CD4-positive, alpha-beta T cell treated with Interleukin-4 for 1 hour (primary cell): ENCODE measurements at places on chromosomes 16 and 17.
A peak's percentile ranks its signal among the peaks of the same experiment; 100 is the strongest.

DNA sequence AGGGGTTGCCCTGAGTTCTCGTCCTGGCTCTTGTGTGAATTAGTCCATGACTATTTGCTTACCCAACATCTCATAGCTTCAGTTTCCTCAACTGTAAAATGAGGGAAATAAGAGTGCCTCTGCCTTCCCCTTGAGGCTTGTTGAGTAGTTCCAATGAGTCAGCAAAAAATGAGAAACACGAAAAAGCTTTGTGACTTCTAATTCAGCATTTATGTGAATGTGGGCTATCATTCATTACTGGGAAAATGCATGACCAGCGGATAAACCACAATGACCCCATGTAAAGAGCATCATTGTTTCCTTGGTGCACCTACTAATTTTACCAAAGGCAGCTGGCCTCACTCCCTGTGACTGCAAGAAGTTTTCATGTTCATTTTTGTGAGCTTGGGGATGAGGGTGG, 374.6 kb upstream of the HSBP1 start:
- DNase-seq, result no peak

GRCh38 chr17:9230346-9230745, 209.0 kb downstream of the NTN1 start:
- DNase-seq, result no peak

GRCh38 chr17:42969001-42969581, 4.8 kb upstream of the AARSD1 start:
- DNase-seq, result no peak

GRCh38 chr17:72466199-72466598, 345.4 kb downstream of the SOX9 start:
- DNase-seq, result no peak

DNA sequence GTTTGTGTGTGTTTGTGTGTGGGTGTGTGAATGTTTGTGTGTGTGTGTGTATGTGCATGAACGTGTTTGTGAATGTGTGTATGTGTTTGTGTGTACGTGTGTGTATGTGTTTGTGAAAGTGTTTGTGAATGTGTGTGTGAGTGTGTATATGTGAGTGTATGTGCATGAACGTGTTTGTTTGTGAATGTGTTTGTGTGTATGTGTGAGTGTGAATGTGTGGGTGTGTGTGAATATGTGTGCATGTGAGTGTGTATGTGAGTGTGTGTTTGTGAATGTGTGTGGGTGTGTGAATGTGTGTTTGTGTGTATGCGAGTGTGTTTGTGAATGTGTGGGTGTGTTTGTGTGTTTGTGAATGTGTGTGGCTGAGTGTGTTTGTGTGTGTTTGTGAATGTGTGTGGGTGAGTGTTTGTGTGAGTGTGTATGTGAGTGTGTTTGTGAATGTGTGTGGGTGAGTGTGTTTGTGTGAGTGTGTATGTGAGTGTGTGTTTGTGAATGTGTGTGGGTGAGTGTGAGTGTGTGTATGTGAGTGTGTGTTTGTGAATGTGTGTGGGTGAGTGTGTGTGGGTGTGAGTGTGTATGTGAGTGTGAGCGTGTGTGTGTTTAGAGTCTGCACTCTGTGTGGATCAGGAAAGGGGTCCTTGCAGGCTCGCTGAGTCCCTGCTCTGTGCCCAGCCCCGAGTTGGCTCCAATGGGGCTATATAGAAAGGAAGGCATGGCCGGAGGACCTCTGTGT, 890 bp upstream of the CD300A start:
- no peak for DNase-seq

- DNase-seq, result no peak
These were observed 929.8 kb downstream of the KCNJ2 start for GRCh38 chr17:71099003-71099714.

- peak; percentile 78 for DNase-seq
These were observed 1.2 kb downstream of the GPR142 start for GRCh38 chr17:74368341-74369081.

- no peak for DNase-seq
These were observed 8.5 kb downstream of the KRTAP1-5 start for GRCh38 chr17:41018541-41018940.

DNA sequence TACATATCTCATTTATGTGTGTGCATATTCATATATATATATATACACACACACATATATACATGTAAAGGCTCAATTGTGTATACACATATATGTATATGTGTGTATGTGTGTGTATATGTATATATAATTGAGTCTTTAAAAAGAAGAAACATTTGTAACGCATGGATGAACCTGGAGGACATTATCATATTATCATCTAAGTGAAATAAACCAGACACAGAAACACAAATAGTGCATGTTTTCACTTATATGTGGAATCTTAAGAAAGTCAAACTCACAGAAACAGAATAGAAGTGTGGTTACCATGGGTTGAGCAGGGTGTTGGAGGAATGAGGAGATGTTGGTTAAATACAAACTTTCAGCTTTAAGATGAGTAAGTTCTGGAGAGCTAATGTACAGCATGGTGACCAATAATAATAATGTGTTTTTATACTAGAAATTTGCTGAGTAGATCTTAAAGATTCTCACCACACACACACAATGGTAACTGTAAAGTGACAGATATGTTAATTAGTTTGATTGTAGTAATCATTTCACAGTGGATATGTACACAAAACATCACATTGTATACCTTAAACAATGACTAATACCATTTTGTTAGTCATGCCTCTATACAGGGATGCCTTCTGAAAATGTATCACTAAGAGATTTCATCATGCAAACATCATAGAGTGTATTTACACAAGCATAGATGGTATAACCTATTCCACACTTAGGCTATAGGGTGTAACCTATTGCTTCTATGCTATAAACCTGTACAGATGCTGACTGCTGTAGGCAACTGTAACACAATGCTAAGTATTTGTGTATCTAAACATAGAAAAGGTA, 132.6 kb upstream of the CACNG5 start:
- DNase-seq, result no peak

DNA sequence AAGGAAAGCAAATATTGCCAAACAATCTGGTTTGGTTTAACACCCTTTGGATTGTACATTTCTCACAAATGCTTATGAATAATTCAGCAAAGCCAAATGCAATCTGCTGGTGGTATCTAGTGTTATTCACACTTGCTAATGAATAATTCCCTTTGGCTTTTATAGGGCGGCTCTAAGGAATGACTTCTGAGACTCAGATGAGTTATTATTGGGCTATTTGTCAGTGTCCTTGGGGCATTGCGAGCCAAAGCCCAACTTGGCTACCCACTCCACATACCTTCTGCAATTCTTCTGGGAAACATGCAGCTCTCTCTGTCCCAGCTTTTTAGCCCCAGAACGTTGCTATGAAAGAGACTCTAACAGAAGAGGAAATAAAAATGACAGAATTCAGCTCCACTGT, 41.1 kb downstream of the FTO start:
- DNase-seq, result no peak

GRCh38 chr16:25877103-25877502, 185.3 kb downstream of the HS3ST4 start:
- DNase-seq, result no peak

DNA sequence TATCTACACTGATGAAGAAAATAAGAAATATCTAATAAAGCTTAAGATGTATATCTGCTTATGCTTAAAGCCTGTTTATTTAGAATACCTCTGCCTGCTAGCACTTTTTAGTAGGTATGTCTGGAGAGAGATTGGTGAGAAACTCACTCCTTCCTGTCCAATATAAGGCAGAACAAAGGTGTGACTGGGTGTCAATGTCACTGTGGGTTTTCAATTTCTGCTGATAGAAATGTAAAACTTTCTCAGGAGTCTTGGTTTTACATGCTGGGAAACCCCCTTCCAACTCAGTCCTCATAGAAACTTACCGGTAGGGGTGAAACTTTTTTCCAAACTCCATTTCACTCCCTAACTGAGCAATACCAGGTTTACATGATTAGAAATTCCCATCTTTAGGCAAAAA, 17.8 kb upstream of the MPHOSPH6 start:
- DNase-seq, result no peak

DNA sequence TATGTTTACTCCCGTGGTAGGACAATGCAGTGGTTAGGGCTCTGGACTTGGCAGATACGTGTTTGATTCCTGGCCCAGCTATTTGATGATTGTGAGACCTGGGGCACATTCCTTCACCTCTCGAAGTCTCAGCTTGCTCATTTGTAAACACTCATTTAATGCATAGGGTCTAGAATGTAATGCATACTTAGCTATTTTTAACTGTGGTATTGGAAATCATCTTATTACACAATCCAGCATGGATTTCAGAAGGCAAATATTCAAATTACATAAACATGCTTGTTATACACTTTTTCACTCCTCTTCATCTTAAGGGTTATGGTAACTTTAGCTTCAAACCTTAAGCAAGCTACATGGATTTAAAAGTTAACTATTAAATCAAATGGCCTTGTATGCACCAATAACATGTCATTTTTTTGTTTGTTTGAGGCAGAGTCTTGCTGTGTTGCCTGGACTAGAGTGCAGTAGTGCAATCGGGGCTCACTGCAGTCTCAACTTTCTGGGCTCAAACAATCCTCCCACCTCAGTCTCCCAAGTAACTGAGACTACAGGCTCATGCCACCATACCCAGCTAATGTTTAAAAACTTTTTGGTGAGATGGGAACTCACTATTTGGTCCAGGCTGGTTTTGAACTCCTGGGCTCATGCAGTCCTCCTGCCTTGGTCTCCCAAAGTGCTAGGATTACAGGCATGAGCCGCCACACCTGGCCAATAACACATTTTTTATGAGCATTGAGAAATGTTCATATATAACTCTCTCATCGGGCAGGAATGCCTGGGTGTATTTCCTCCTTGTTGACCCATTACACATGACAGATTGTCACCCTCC, 52.5 kb downstream of the VAT1L start:
- DNase-seq, result no peak

GRCh38 chr17:59699218-59699617, 8.0 kb downstream of the PTRH2 start:
- DNase-seq, result no peak

DNA sequence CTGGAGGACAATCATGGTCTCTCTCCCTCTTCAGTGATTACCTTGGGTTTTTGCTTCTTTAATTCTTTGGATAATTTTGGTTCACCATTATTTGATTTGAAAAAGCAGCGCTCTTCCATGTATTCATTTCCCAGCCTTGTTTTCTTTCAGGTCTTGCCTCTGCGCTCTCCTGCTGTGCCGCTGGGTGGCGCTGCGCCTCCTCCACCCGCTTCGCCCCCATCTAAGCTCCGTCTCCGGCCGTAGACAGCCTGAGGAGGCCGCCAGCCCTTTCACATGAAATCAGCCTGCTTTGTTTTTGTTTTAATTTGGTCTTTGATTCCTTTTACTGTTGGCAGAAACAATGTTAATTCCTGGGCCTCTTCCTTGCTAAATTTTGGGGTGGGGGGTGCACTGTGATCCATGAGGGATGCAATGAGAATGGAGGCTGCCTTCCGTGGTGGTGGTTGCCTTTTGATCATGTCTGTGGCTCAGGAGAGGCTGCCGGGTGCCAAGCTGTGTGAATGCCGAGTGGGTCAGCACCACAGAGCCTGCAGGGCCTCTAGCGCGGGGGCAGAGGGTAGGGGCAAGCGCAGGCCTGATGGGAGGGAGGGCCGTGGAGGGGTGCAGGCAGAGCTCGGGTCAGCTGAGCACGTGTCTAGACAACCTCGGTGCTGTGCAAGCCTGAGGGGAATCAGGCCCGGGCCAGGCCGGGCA, 64.1 kb downstream of the PLD6 start:
- DNase-seq, result peak; percentile 53

DNA sequence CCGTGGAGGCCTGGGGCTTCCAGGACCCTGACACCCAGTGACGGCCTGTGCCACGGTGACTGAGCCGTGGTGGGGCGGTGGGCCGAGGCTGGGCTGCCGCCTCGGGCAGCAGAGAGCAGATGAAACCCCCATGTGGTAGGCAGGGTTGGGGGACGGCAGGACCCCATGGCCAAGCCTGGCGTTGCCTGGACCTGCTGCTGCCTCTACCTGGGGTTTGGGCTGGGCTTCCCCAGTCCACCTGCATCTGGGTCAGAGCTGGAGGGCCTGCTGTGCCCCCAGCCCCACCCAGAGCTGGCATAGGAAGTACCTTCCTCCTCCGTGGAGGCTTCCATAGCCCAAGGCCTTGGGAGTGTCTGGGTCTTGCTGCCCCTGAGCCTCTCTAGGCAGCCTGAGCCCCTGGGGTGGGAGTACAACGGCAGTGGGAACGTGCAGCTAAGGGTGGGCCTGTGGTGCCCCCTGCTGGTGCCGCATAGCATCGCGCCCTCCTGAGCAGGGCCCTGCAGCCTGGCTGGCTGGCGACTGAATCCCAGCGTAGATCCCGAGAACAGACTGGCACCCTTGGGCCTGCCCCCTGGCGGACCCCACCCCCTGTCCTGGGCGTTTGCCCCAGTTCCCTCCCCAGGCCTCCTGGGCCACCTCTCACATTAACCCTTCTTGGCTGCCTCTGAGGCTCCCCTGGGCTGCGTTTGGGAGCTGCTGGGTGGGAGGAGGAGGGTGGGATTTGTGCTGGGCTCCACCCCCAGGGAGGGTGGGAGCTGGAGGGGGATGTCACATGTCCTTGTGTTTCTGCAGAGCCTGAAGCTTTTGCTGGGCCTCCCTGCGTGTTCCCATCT, 12.6 kb upstream of the ATP6V0C start:
- DNase-seq, result peak; percentile 80

DNA sequence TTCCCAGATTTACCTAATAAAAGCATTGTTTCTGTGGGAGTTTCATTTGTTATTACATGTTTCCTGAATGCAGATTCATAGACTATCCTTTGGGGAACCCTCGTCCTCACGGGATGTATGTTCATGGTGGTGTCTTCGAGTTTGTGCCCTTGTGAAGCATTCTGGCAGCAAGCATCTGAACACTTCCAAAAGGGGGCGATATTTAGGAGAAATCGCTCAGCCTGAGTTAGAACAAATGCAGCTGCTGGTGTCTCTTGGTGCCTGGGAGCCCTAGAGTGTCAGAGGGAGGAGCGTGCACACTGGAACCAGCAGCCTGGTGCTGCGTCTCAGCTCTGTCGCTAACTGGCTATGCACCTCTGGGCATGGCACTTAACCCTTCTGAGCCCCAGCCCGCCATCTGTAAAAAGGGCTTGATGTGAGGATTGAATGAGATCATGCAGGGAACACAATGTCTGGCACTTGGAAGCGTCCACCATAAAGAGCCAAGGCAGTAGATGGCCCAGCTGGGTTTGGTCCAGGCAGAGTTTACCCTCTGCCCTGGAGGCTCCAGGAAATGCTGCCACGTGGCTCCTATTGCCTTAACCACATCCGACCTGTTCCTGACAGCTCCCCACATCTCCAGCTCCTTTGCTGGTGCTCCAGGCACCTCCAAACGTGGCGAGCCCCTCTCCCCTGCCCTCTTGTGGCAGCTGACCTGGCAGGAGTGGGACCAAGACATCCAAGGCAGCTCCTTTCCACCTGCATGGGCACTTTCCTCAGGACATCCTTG, 25.0 kb upstream of the C16orf78 start:
- no peak for DNase-seq

GRCh38 chr17:78137392-78138203, 7.0 kb downstream of the TMC8 start:
- DNase-seq, result peak; percentile 46
